Myocyte (in vitro differentiated cells): ENCODE measurements at places on chromosomes 4 and X.

GRCh38 chr4:70666369-70666768 lies at the start of gene JCHAIN:
JCHAIN (minus strand) TSS chr4:70666508; CDS start chr4:70666490, 18 bp downstream.
- no peak for DNase-seq

DNA sequence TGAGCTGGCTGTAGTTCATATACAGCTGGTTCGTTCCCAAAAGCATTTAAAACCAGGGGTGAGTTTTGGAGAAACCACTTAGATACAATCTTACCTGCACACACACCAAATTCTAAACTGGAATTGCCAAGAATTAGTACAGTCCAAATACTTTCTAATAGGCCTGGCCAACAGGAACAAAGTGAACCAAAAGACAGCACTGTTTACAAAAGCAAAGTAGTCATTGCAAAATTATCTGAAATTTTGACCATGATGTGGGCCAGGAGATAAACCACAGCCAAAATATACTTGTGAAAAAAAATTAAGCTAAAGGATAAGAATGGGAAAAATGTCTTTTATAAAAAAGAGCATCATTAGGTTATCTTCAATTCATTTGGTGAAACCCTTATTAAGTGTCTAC lies 37.9 kb upstream of the NAP1L5 start:
- no peak for DNase-seq

GRCh38 chr4:185623444-185624258 lies 88.3 kb upstream of the PDLIM3 start:
- DNase-seq, result no peak

DNA sequence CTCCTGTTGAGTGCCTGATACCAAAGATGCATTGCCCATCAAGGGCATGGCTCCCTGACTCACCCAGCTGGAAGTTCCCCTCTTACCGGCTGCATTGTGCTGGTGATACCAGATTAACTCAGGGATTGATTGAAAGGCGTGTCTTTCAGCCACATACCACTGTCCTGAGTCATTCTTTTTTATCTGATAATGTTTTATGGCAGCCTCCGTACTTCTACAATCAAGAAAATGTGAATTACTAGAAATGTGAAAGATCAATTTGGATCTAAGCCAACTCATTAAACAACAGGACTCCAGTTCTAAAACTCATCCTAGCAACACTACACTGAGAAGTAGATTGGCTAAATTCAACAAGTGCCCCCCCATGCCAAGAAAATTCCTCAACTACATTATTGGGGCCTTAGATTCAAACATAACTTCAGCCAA lies 40.0 kb downstream of the TXK start:
- peak; percentile 34 for DNase-seq

DNA sequence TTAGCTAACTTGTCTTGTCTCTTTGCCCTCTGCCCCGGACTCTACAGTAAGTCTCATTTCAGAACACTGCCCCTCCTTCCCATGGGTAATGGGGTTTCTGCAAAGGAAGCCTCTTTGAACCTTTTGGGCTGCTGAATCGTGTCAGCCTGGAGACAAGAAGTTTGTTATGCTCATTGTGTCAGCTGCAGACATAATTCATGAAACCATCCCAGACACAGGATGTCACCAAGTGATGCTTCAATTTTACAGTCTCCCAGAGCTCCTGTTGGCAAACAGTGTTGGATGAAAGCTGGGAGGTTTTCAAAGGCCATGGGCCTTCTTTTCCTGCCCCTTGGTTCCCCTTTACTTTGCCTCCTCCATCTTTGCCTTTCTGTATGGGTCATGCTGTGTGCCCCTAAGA lies 223.1 kb upstream of the TAPT1 start:
- no peak for DNase-seq

- no peak for DNase-seq
Measured at GRCh38 chr4:30268370-30268769, 451.8 kb upstream of the PCDH7 start.

- no peak for DNase-seq
Measured at GRCh38 chrX:128622296-128622695, 570.1 kb upstream of the ACTRT1 start.

- DNase-seq, result no peak
Measured at GRCh38 chr4:121654738-121655137, 42.0 kb downstream of the ANXA5 start.

GRCh38 chr4:55725057-55725456 lies 89.0 kb upstream of the NMU start:
- DNase-seq, result no peak

DNA sequence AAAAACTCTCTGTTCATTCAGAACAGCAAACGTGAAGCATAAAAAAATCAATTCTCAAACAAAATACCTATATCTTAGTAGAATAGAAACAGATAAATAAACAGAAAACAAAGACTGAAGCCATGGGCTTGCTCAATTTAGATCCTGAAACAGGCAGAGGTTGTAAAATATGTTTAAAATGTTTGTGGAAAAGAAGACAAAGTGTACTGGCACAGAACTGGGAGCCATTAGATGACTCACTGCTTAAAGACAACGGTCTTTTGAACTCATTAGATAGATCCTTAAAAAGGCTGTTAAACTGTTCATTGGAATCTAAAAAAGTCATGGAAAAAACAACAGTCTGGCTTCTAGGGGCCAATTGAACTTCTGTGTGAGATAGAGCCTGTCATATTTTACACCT lies 247.0 kb upstream of the NDST4 start:
- peak; percentile 30 for DNase-seq

GRCh38 chrX:30027636-30028035 lies 187.7 kb upstream of the MAGEB2 start:
- no peak for DNase-seq

GRCh38 chrX:118352566-118352965 lies 6.7 kb downstream of the WDR44 start:
- no peak for DNase-seq

GRCh38 chr4:35538807-35539206 lies 705.5 kb downstream of the ARAP2 start:
- no peak for DNase-seq

DNA sequence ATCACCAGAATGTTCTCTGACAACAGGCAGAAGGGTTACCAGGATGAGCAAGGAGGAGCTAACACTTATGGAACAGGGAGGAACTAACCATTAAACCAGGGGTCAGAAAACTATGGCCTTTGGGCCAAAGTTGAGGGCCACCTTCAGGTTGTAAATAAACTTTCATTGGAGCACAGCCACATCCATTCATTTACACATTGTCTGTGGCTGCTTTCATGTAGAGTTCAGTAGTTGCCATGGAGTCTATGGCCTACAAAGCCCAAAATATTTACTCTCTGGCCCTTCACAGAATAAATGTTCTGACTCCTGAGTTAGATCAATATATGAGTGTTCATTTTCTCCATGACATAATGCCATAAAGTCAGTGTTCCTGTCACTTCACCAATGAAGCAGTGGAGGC lies 13.2 kb upstream of the HCCS start:
- no peak for DNase-seq
